CD4-positive, alpha-beta T cell treated with Interleukin-17A for 4 hours (primary cell): ENCODE measurements at places on chromosomes 7 and 10.

DNA sequence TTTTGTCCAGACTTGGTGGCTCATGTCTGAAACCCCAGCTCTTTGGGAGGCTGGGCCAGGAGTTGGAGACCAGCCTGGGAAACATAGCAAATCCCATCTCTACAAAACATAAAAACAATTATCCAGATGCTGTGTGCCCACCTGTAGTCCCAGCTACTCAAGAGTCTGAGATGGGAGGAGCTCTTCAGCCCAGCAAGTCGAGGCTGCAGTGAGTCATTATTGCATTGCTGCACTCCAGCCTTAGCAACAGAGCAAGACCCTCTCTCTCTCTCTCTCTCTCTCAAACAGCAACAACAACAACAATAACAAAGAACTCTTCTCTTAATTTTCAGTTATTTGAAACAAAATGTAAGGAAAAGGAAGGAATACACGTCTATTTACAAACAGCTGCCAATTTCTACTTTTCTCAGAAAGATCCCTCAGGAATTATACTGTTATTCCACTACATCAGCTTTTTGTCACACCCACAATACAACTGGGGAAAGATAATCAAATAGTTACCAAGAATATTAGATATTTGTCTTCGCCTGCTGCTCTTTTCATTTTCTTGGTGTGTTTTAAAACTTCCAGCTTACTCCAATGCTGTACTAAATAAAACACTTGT lies 5.1 kb upstream of the TSPAN12 start:
- DNase-seq = no peak

DNA sequence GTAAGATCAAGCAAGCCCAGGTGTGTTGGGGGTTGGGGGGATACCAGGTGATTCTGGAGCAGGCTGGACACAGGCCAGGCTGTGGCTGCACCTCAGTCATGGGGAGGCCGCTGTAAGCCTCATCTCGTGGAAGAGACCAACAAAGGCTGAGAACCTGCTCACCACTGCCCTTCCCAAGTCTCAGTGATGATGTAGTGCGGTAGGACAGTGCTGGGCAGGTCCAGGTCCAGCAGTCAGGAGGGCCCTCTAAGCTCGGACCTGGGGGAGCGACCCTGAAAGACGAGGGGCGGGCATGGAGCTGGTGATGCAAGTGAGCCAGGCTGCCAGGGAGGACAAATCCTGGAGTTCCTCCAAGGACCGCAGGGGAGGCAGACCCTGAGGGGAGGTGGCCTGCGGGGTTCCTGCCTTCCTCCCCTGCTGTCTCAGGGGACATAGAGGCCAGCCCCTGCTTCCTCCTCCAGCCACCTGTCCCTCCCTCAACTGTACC lies 3.3 kb upstream of the PWWP2B start:
- no peak for DNase-seq

DNA sequence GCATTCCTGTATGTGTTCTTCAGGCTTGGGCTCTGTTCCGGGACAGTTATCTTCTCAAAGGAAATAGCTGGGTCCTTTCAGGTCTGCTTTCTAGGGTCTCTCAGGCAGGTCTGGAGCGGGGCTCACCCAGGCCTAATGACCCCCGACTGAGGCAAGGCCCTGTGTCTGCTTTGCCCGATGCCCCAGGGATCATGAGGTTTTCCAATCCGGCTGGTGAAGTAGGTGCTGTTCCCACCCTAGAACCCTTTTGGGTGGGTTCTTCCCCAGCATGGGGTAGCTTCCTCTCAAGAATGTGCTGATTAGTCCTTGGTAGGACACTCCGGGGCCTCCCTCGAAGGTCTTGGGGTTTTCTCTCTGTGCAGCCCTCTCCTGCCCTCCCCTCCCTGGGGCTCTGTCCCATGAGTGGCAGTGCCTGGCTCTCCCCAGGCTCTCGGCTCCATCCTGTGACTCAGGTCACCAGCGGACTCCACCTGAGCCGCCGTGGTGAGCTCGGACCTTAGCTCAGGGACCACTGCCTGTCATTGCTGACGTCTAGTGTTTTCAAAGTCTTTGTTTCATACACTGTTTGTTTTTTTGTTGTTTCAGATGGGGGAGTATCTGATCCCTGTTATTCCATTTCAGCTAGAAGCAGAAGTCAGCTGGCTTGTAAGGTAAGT lies 71.0 kb upstream of the NKX6-2 start:
- DNase-seq = no peak

DNA sequence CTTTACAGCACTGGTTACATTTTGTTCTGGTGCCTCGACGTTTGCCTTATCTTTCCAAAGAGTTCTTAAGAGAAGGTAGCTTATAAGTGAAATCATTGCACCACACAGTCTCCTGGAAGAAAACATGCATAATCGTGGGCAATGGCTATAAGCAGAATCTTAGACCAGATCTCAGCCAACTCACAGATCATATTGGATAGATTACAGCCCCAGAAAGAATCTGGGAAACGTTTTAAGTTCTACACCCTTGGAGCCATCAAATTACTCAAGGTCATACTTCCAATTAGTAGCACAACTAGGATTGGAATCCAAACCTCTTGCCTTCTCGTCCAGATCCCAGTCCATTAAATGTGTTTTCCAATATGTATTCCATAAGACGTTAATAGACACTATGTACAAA lies 8.8 kb upstream of the PDCD4 start:
- no peak for DNase-seq

DNA sequence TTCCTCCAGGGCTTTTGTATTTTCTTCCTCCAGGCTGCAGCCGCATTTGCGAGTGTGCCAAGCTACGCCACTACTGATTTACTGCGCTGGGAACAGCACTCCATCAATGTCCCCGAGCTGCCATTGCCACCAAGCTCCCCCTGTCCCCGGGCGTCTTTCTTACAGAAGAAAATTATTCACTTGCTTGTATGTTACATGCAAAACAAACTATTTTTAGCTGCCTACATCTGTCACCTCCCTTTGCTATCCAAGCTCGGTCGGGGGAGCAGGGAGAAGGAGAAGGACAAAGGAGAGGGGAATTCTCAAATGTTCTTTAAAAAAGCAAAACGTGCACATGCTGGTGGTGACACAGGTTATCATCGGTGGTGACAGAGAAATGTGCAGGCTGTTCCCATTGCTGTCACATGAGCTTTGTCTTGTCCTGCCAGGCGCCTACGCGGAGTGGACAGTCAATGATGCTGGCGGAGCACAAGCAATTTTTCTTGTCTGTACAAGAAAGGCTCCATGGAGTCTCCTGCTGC lies 93.1 kb downstream of the ADARB2 start:
- no peak for DNase-seq

GRCh38 chr7:100949227-100949932 lies at the start of gene MUC3A:
Gene MUC3A, plus strand, starts transcription at chr7:100949534. Its CDS starts 91 bp downstream, at chr7:100949625.
- DNase-seq = no peak

GRCh38 chr7:80098795-80099194 lies 35.8 kb upstream of the GNAI1 start:
- no peak for DNase-seq

DNA sequence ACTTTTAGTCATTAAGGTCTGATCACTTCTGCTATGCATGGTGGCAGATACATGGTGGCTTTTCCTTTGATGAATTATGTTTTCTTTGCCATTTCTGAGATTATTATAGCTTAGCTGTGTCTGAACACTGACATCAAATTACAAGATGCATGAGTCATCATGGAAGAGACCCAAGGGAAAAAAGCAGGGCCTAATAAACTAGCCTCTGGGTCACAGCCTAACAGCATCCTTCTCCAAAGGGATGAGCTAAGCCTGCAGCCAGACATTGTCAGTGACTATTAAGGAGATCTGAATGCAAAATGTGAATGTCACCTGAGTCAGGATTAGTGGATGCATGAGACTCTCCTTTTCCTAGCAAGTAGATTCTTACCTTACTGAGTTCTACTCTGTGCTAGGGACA lies 19.1 kb upstream of the OGDHL start:
- no peak for DNase-seq

- peak; percentile 8 for DNase-seq
Observed at GRCh38 chr10:103983367-103983911, 16.5 kb downstream of the SLK start.

GRCh38 chr7:151461942-151462230 lies 21.9 kb upstream of the CRYGN start:
- DNase-seq = no peak

GRCh38 chr10:117454502-117454901 lies 79.3 kb upstream of the PDZD8 start:
- no peak for DNase-seq

DNA sequence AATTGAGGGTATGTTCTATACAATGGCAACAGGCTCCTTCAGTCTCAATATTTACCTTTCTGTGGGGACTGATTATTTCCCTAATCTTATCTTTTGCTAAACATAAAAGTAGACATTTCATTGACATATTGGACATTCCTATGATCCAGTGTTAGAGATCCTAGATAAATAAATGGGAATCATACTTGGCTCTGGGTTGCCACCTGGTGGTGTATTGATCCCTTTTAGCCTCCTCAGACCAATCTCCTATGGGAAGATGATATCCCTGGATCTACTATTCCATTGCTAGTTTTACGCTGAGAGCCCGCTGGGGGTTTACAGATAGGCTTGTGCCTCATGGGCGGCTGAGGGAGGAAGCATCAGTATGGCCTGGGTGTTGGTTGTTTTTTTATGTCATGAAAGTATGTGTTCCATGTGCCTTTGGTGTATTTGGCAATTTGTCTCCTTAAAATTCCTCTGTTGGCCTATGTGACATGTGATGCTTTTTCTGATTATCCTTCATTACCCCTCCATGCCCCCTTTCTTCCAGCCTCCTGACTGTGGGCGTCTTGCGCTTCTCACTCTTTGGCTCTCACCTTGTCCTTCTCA lies 18.8 kb downstream of the CELF2 start:
- DNase-seq = no peak

- no peak for DNase-seq
Observed at GRCh38 chr10:15801641-15802040, 58.7 kb downstream of the MINDY3 start.

GRCh38 chr10:110009736-110010475 lies 2.1 kb downstream of the ADD3 start:
- DNase-seq = peak; percentile 66

GRCh38 chr7:117750612-117751563 lies 122.4 kb downstream of the CTTNBP2 start:
- no peak for DNase-seq

DNA sequence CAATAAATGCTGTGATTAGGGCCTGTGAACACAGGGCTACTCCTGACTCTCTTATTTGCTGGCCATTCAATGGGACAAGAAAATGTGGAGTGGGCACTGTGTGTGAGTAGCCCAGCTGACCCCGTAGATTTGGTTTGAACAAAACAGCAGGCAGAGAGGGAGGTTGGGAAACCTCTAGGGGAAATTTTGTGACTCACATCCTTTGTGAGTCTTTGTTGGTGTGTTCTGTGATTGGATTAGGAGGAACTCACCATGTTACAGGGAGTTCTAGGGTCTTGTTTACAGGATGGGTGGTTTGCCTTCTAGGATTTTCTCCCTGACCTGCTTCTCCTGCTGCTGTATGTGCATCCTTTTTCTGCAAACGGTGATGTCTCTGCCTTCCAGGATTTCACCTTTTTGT lies 128.3 kb upstream of the MKI67 start:
- DNase-seq = no peak

DNA sequence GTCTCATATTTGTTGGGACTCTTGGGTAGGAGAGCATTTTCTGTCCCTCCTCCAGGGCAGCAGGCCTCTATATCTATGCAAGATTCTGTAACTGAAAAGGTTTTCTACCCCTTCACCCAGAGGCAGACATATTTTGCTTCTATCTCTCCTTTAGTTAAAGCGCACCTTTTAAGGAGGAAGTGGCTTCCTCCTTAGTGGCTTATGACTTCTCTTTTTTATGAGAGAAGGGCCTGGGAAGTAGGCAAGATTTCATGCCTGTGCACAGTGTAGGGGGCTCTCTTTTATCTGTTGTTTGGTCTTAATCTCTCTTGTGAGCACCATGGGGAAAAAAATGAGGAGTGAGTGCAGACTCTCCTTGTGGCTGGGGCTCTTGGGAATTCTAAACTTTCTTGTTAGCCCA lies 122.1 kb downstream of the LRMDA start:
- no peak for DNase-seq

DNA sequence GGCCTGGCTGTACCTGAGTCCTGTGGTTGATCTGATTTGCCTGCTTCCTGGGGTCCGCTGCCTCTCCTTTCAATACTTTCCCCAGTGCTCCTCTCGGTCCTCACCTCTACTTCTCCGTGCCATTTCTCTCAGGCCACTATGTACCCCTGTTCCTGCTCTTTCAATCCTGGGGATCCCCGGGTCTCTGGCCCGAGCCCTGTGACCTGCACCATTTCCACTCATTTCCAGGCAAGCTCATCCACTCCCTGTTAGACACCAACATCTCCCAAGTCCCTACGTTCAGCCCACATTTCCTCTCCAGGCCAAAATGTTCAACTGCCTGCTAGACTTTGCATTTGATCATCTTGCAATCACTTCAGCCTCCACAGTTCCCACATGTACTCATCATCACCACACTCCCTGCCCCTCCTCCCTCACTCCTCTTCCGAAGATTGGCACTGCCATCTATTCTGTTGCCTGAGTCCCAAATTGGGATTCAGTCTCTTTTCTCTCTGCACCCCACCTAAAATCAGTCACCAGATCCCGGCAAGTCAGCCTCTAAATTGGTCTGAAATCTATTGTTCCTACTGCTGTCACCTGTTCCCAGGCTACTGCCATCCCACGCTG lies 34.4 kb upstream of the ZMIZ1 start:
- no peak for DNase-seq

DNA sequence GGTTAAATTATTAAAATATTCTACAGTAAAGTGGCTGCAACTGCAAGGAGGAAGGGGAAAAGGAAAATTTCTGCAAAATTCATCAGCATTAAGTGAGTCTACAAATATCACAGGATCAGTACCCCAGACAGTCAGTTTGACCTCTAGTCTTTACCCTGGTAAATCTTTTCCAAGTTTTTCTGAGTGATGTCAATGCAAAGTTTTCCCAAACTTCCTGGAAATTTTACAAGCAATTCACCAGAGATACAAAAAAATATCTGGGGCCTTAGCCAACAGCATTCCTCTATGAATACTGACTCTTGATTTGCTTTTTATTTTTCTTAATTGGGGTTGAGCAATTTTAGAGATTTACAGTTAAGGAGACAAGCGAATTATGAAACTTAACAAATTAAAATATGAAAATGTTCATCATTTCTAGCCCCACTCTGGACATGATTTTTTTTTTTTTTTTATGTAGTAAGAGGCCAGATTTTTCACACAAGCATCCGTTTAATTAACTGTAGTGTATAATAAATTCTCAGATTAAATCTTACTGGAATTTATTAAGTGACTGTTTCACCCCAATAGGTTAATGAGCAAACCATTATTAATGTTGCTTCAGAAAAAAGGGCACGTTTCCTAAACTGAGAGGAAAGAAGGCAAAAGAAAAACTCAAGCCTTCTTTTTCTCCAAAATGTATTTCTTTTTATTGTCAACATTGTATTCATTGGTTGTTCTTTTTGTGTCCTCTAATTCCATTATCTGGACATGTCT lies 539.5 kb upstream of the FZD8 start:
- DNase-seq = no peak

DNA sequence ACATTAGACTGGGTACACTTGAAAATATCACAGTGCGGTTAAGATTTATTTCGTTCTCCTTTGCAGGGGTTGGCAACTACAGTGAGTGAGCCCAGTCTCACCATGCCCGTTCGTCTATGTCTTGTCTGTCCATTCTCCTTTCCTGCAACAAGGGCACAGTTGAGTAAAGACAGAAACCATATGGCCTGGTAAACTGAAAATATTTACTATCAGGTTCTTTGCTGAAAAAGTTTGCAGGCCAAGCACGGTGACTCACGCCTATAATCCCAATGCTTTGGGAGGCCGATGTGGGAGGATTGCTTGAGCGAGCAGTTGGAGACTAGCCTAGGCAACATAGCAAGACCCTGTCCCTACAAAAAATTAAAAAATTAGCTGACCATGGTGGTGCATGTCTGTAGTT lies 11.4 kb upstream of the KCTD7 start:
- no peak for DNase-seq

- peak; percentile 79 for DNase-seq
Observed at GRCh38 chr7:143299840-143300239, 11.7 kb downstream of the CASP2 start.
